ENCODE measurements at places on chromosomes 3 and 15. TPM values are rescaled to one million over a fixed set of nuclear protein-coding genes. Genes with fewer than 3 reads are reported as not detected.

CDV3 gene
- polyA plus RNA-seq, result 59.0 TPM

DNA sequence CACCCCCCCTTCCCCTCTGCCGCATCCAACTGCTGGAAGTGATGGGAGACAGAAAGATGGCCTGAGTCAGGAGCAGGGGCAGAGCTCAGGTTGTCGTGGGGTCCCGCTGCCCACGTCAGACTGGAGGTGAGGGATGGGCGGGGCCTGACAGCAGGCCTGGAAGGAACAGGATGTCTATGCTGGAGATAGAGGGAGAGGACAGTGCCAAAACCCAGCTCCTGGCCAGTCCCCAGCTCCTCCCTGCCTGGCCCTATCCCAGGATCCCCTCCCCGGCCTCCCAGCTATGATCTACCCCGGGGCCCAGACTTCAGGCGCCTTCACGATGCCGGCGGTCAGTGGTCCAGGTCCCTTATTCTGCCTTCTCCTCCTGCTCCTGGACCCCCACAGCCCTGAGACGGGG, at the start of gene LMAN1L:
LMAN1L (plus strand) TSS at position 303 of the 400 bp plus-strand sequence; CDS start at position 323, 20 bp downstream.
- no peaks in the 10 kb centered on the region for H3K27me3 ChIP-seq
- no peaks in the 10 kb centered on the region for H3K36me3 ChIP-seq
- no peak for DNase-seq
- peaks cover 2% of the 10 kb centered on the region for H3K4me1 ChIP-seq
- no peak within 1 kb of the TSS for H3K4me3 ChIP-seq
- H3K27ac ChIP-seq, result no peak within 1 kb of the TSS

DNA sequence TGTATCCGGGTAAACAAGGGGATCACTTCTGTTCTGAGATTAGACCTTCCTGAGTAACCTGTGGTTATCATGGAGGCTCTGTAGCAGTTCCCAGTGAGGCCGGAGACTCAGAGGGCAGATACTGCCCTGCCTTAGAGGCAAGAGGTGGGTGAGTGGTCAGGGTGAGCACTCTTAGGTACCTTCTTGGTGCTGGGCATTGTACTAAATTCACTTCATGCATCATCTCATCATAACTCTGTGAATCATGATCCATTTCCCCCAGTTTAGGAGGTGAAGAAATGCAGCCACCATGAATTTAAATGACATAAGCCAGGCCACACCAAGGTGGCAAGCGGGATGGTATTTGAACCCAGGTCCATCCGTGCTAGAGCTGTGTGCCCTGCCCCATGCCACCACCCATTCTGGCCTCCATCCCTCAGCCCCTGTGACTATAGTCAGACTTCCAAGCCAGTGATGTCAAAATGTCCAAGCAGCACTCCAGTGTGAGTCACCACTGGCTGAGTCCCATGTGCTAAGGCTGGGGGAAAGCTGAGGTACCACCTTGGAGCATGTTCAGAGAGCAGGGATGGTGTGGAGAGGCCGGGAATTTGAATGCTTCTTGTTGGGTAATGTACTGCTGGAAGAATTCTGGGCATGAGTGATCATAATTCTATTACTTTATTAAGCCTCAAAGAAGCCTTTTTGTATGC, 88.8 kb downstream of the EPHB1 start:
- no peak overlapping the region for H3K4me3 ChIP-seq
- no peaks in the 10 kb centered on the region for H3K36me3 ChIP-seq
- H3K27me3 ChIP-seq, result no peaks in the 10 kb centered on the region
- no peak overlapping the region for H3K27ac ChIP-seq
- no peak for DNase-seq
- no peaks in the 10 kb centered on the region for H3K4me1 ChIP-seq

DNA sequence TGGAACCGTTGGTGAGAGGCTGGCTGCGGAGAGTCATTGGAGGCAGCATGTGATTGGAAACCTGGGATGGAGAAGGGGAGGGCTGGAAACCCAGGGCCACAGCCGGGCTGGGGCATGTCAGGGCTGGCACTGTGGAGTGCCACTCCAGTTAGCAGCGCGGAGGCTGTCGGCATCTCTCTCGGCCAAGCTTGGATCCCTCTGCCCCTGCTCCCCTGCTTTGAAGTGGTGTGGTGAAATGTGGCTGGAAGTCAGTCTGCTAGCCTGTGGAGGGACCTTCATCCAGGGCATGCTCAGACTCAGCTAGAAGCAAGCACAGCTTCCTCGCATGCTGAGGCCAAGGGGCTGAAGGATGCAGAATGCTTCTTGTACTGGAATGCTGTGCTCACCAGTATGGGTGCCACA, 13.5 kb downstream of the SLCO3A1 start:
- H3K36me3 ChIP-seq, result no peaks in the 10 kb centered on the region
- H3K4me3 ChIP-seq, result no peak overlapping the region
- DNase-seq, result no peak
- H3K4me1 ChIP-seq, result no peaks in the 10 kb centered on the region
- no peak overlapping the region for H3K27ac ChIP-seq

DNA sequence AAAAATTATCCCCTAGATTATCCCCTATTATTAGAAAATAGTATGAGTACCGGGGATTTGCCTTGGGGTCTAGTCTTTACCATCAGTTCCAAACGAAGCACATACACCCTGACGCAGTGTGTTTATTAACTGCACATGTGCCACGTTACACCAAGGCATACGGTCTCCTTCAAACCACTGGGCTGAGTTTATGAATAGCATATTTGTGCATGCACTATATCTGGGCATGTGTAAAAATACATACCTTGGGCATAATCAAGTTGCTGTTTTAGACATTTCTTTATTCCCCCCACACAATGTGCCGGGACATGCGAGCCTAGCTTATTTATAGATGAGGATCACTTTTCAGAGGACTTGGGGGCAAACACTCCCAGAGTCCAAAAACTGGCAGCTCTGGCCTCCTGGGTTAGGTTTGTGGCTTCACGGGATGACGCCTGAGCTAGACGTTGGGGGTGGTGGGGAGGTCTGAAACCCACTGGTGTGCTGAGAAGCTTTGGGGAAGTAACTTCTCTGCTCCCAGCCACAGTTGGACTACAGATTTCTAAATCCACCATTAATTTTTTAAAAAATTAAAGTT, 16.2 kb downstream of the IGDCC4 start:
- H3K27ac ChIP-seq, result no peak overlapping the region
- H3K4me3 ChIP-seq, result no peak overlapping the region
- no peaks in the 10 kb centered on the region for H3K4me1 ChIP-seq
- no peak for DNase-seq
- H3K27me3 ChIP-seq, result peaks cover 8% of the 10 kb centered on the region

GOLGA8M gene
- polyA plus RNA-seq, result not detected

GRCh38 chr3:107204121-107204520, 173.1 kb upstream of the CCDC54 start:
- H3K4me1 ChIP-seq, result no peaks in the 10 kb centered on the region
- no peak overlapping the region for H3K27ac ChIP-seq
- DNase-seq, result no peak
- no peak overlapping the region for H3K4me3 ChIP-seq
- no peaks in the 10 kb centered on the region for H3K27me3 ChIP-seq
- no peaks in the 10 kb centered on the region for H3K36me3 ChIP-seq

DNA sequence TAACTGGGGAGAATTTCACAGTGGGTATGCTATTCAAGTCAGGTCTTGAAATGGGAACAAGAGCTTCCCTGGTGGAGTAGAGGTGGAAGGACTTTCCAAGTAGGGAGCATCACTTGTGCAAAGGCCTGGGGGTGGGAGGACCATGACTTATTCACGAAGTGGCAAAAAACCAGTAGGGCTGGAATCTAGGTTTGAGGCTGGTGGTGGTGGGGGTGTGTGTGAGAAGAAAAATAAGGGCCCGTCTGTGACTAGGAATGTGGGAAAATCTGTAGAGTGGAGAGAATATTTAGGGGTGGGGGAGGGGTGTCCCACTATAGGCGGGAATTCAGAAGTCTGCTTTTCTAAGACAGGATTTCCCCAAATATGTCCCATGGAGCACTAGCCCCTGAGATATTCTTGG, 271.9 kb upstream of the TBL1XR1 start:
- H3K4me3 ChIP-seq, result no peak overlapping the region
- DNase-seq, result no peak
- H3K27ac ChIP-seq, result no peak overlapping the region
- H3K4me1 ChIP-seq, result peaks cover 2% of the 10 kb centered on the region
- no peaks in the 10 kb centered on the region for H3K27me3 ChIP-seq
- no peaks in the 10 kb centered on the region for H3K36me3 ChIP-seq

DNA sequence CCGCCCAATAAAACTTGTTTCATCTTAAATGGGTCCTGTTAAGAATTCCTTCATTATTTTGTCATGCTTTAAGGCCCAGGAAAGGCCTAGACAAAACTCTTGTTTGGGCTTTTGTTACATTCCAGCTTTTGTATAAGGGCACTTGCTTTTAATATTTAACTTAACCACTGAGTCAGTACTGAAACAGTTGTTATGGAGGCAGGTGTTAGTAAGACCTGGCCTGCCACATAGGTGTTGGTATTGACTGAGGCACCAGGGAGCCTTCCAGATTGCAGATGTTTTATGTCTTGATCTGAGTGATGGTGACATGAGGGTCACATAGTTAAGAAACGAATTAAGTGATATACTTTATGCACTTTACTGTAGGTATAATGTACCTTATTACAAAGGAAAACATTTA, 274.9 kb upstream of the TGFBR2 start:
- H3K27me3 ChIP-seq, result no peaks in the 10 kb centered on the region
- no peak for DNase-seq
- H3K36me3 ChIP-seq, result no peaks in the 10 kb centered on the region
- no peaks in the 10 kb centered on the region for H3K4me1 ChIP-seq
- no peak overlapping the region for H3K4me3 ChIP-seq

DNA sequence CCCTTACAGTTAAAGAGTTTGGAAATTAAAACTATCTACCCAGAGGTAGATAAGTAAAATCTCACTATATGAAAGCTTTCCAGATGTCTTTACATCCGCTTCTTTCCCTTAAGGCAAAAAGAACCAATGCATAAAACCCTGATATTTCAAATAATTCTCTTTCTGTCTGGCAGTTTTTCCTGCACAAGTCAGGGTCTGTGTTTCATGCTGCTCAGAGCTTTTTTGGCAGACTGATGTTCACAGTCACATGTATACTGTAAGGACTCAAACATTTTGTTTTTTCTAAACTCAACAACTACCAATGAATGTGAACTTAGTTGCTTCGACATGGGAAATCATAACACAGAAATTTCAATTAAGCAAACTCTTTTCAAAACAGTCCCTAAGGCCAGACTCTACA, 988.4 kb downstream of the EPHA3 start:
- no peak overlapping the region for H3K27ac ChIP-seq
- no peaks in the 10 kb centered on the region for H3K27me3 ChIP-seq
- no peak overlapping the region for H3K4me3 ChIP-seq
- no peak for DNase-seq
- no peaks in the 10 kb centered on the region for H3K36me3 ChIP-seq
- no peaks in the 10 kb centered on the region for H3K4me1 ChIP-seq

- H3K27ac ChIP-seq, result no peak overlapping the region
- peaks cover 3% of the 10 kb centered on the region for H3K4me1 ChIP-seq
- peaks cover 2% of the 10 kb centered on the region for H3K27me3 ChIP-seq
- no peak overlapping the region for H3K4me3 ChIP-seq
Measured at GRCh38 chr3:194367992-194368841, 1.3 kb downstream of the LRRC15 start.

DNA sequence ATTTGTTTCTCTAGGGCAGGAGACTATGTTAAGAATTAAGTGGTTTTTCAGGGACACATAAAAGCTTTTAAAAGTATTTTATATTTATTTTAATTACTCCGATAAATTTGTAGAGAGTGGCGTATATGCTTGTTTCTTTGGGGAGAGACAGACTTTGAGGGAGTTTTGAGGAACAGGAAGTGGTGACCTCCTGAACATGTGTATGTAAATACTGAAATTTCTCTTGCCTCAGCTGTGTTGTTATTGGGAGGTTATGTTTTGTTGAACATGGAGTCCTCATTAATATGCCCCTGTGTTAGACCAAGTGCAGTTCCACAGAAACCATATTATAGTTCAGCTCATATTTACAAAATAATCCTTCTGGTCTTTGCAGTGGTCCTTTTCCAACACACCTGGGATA, 41.8 kb upstream of the UTS2B start:
- H3K27ac ChIP-seq, result no peak overlapping the region
- H3K27me3 ChIP-seq, result no peaks in the 10 kb centered on the region
- no peak for DNase-seq
- H3K36me3 ChIP-seq, result peaks cover 11% of the 10 kb centered on the region

GNAT1 gene
- not detected for polyA plus RNA-seq

DNA sequence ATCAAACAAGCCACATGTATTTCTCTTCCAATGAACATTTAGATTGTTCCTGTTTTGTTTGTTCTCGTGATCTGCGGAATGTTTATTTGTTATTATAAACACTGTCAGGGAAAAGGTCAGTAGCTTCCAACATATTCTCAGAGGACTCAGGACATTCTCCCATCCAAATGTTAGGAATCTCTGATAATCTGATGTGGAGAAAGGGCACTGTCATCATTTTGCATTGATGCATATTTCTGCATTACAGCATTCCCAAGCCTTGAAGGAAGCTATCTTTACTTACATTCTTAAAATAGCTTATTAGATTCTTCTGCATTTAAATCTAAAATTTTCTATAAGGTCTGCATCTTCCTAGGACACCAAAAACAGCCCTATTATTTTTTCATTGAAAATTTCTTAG, 10.3 kb downstream of the MYO1E start:
- no peaks in the 10 kb centered on the region for H3K4me1 ChIP-seq
- DNase-seq, result no peak
- H3K36me3 ChIP-seq, result peaks cover 6% of the 10 kb centered on the region
- no peaks in the 10 kb centered on the region for H3K27me3 ChIP-seq

DNA sequence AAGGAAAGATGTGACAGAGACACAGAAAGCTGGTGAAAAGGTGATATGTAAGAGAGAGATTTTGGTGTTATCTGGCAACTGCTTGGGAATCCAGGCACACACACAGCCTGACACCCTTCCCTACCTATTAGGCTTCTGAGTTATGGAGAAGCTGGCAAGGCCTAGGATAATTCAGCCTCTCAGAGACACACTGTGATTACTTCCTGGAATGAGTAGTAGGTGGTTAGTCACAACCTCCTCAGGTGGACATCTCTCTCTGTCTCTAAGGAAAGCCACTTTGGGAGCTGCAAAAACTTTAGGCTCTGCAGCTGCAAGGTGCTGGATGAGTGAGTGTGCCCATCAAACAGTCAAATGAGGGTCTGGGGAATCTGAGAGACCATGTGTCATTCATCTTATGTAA, 201.9 kb downstream of the PDCD6IP start:
- no peak overlapping the region for H3K4me3 ChIP-seq
- no peak for DNase-seq
- no peaks in the 10 kb centered on the region for H3K27me3 ChIP-seq
- H3K36me3 ChIP-seq, result no peaks in the 10 kb centered on the region
- H3K27ac ChIP-seq, result no peak overlapping the region

CSK gene
- polyA plus RNA-seq, result 39.4 TPM

PPCDC gene
- polyA plus RNA-seq, result 11.4 TPM

GRCh38 chr3:144011251-144011799, 39.7 kb downstream of the DIPK2A start:
- no peak overlapping the region for H3K4me3 ChIP-seq
- no peaks in the 10 kb centered on the region for H3K27me3 ChIP-seq
- H3K36me3 ChIP-seq, result no peaks in the 10 kb centered on the region
- H3K27ac ChIP-seq, result no peak overlapping the region
- no peak for DNase-seq
- no peaks in the 10 kb centered on the region for H3K4me1 ChIP-seq

SUSD5 gene
- polyA plus RNA-seq, result not detected

STRA6 gene
- polyA plus RNA-seq, result 8.4 TPM

BTLA gene
- 0.67 TPM for polyA plus RNA-seq

- DNase-seq, result peak; percentile 69
- no peaks in the 10 kb centered on the region for H3K4me1 ChIP-seq
- peaks cover 15% of the 10 kb centered on the region for H3K36me3 ChIP-seq
- H3K27ac ChIP-seq, result no peak overlapping the region
- H3K27me3 ChIP-seq, result no peaks in the 10 kb centered on the region
Measured at GRCh38 chr15:41018534-41018933, 65.3 kb downstream of the CHAC1 start.

- H3K27ac ChIP-seq, result peak overlapping the region; percentile 84
- H3K4me3 ChIP-seq, result no peak overlapping the region
- H3K36me3 ChIP-seq, result peaks cover 80% of the 10 kb centered on the region
- H3K27me3 ChIP-seq, result no peaks in the 10 kb centered on the region
Measured at GRCh38 chr3:46930166-46930944, 46.2 kb downstream of the CCDC12 start.
